ENCODE measurements at places on chromosomes 5 and 9.
A peak's percentile ranks its signal among the peaks of the same experiment; 100 is the strongest.

DNA sequence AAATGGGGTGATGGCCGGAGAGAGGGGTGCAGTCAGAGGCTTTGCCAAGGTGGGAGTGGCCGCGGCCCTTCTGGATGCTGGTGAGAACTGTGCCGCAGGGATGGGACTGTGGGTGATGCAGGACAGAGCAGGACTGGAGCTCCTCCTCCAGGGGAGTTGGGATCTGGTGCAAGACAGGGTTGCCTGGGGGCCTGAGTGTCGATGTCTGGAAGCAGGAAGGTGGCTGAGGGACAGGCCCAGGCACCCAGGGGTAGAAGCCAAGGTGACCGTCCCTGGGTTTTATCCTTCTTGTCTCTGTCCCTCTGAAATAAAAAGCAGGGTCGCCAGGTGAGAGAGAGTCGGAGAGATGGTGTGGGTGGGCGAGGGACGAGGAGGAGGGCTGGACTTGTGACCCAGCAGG, 89.1 kb upstream of the IER5L start:
- no peak for DNase-seq

GRCh38 chr5:81006947-81007636, 46.9 kb downstream of the RASGRF2 start:
- DNase-seq: no peak

GRCh38 chr9:98255578-98256296, at the start of gene TBC1D2:
TBC1D2 (minus strand) TSS chr9:98255649; CDS start chr9:98255541, 108 bp downstream.
- peak; percentile 87 for DNase-seq

DNA sequence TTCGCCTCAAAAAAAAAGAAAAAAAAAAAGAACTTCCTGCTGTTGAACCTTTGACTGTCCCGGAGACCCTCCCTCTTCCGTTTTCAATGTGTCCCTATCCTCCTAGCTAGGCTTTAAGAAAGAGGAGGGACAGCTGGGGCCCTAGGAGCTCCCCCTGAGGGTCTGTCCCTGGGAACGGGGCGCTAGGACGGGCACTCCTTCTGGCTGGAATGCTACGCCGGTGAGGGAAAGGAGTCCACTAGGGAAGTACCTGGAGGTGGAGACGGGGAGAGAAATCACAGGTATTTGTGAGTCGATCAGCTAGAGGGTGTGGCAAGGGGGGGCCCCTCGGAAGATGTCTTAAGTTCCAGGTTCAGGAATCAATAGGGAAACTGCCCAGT, 4.6 kb downstream of the SIT1 start:
- no peak for DNase-seq

GRCh38 chr9:6545017-6545691, 100.4 kb downstream of the GLDC start:
- DNase-seq: no peak

DNA sequence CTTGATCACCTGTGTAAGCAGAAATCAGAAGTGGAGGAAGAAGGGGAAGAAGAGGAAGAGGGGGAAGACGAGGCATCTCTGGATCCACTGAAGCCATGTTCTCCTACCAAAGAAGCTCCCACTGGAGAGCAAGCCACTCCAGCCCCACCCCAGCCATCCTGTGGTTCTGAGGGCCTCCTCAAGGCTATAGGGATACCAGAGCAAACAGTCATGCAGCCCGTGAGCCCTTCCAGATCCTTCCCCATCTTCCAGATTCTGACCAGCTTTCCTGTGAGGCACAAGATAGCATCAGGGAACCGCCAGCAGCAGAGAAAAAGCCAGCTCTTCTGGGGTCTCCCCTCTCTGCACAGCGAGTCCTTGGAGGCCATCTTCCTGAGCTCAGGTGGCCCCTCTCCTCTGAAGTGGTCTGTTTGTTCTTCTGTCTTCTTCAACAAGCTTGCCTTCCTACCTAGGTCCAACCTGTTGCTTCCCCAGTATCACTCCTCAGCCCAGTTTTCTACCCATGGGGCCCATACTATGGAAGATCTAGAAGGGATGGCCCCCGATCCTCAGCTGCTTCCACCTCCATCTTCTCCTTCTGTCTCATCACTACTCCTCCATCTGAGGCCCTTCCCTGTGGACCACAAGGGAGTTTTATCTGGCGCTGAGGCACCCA, 29.4 kb downstream of the VCP start:
- DNase-seq: no peak

DNA sequence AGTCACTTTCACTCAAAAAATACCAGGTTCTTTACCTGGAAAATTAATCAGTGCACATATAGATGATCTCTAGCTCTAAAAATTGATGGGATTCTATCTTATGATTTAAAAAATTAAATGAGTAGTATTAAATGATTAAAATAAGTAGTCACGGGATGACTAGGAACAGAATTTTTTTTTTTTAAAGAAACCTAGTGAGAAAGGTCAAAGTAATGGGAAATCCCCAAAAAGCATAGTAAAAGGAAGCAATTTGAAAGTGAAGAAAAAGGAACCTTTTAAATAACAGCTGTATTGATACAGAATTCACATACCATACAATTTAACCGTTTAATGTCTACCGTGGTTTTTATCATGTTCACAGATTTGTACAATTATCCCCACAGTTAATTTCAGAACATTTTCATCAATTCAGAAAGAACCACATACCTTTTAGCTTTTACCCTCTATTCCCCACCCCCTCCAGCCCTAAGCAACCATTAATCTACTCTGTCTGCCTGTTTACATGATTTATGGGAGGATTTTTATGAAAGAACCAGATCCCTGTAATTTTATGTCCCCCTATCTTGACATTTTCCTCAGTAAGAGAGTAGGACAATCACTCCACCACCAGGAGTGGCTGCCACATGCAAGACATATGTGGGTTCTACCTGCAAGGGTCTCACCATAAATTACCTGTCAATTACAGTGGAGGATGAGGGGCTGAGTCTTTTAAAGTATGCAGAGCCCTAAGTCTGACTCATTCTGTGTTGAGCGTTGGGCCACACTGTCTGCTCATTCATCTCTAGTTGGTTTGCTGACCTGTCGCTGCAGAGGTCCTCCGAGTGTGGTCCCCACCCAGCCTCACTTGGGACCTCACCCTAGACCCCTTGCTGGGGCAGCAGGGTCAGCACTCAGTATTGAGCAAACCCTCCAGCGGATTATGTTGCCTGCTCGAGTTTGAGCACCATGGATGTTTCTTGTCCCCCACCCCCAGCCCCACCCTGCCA, 16.0 kb downstream of the ANKRD33B start:
- DNase-seq: no peak

- no peak for DNase-seq
Measured at GRCh38 chr9:130543859-130544258, 35.5 kb upstream of the FUBP3 start.

- no peak for DNase-seq
Measured at GRCh38 chr9:128249908-128250838, 25.6 kb downstream of the GOLGA2 start.

GRCh38 chr5:158877706-158878105, 222.0 kb downstream of the EBF1 start:
- DNase-seq: no peak

DNA sequence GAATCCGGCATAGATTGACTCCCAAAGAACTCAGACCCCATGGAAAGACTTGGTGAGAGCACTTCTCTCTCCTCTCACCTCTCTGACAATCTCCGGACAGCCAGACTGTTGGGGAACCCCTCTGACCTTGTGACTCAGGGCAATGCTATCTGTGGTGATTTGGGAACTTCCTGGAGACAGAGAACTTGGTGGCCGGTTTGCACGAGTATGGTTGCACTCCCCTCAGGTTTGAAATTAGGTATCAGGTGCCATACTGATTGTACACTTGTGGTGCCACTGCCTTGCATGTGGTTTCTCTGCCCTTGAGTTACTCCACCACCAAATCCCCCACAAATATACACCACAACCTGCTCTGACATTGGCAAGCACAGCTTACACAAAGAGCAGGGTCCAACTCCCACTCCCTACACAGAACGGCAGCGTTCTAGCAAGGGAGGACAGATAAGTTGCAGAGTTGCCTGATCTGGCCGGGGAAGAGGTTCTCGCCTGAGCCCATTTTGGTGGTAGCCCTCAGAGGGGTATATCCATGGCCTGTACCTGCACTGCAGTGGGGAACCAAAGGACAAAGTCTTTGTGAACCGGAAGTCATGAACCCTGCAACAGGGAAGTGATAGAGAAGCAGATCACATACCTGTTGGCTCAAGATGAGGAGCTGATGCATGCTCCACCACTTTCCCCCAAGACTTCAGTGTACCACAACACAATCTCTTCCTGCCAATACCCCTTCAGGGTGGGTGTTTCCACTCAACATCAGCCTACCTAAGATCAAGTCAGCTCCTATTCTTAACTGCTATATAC, 255.1 kb downstream of the MCTP1 start:
- no peak for DNase-seq

Measured in smooth muscle cell of the brain vasculature (primary cell).